ENCODE measurements at places on chromosomes 11 and 22. TPM values are rescaled to one million over a fixed set of nuclear protein-coding genes. Genes with fewer than 3 reads are reported as not detected.

The OR51B2 gene
- total RNA-seq, result not detected

The CBLIF gene
- total RNA-seq, result not detected

The HIKESHI gene
- total RNA-seq, result 55.2 TPM

The RPS6KB2 gene
- 46.6 TPM for total RNA-seq

The HTR3A gene
- total RNA-seq, result 4.1 TPM

The MRGPRE gene
- not detected for total RNA-seq

The GLYATL1 gene
- 2.1 TPM for total RNA-seq

The PAFAH1B2 gene
- total RNA-seq, result 161 TPM

GRCh38 chr22:47051441-47052071 lies 289.1 kb downstream of the TBC1D22A start:
- no peak for DNase-seq
- H3K4me1 ChIP-seq, result no peaks in the 10 kb centered on the region
- 0 out of 2 replicates have a peak, but pooled peaks cover 6% of the 10 kb centered on the region for H3K36me3 ChIP-seq
- no peaks in the 10 kb centered on the region for H3K27me3 ChIP-seq
- H3K4me3 ChIP-seq, result no peak overlapping the region

- H3K27me3 ChIP-seq, result no peaks in the 10 kb centered on the region
- no peak overlapping the region for H3K27ac ChIP-seq
- H3K4me1 ChIP-seq, result no peaks in the 10 kb centered on the region
Observed at GRCh38 chr11:61954851-61955421, 4.8 kb downstream of the BEST1 start.

- H3K4me3 ChIP-seq, result no peak overlapping the region
- H3K27me3 ChIP-seq, result no peaks in the 10 kb centered on the region
- peaks cover 4% of the 10 kb centered on the region for H3K4me1 ChIP-seq
- no peaks in the 10 kb centered on the region for H3K36me3 ChIP-seq
- DNase-seq, result no peak
Observed at GRCh38 chr22:46033256-46034200, 56.6 kb upstream of the WNT7B start.

GRCh38 chr11:64094463-64095260 lies 58.9 kb downstream of the FLRT1 start:
- H3K27ac ChIP-seq, result no peak overlapping the region
- H3K4me1 ChIP-seq, result no peaks in the 10 kb centered on the region
- no peaks in the 10 kb centered on the region for H3K36me3 ChIP-seq
- H3K27me3 ChIP-seq, result peaks cover 4% of the 10 kb centered on the region
- DNase-seq, result peak; percentile 69

GRCh38 chr11:4164884-4165590 lies 70.4 kb downstream of the RRM1 start:
- no peaks in the 10 kb centered on the region for H3K27me3 ChIP-seq
- H3K36me3 ChIP-seq, result no peaks in the 10 kb centered on the region
- H3K27ac ChIP-seq, result no peak overlapping the region
- no peak for DNase-seq
- H3K4me1 ChIP-seq, result no peaks in the 10 kb centered on the region
- H3K4me3 ChIP-seq, result no peak overlapping the region

DNA sequence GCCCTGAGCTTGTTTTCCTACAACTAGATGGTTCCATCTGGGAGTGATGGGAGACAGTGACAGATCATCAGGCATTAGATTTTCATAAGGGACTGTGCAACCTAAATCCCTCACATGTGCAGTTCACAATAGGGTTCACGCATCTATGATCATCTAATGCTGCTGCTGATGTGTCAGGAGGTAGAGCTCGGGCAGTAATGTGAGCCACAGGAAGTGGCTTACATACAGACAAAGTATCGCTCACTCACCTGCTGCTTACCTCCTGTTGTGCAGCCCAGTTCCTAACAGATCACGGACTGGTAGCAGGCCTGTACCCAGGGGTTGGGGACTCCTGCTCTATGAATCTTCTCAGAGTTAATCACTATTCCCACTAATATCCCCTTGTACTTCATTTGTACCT lies 12.4 kb downstream of the AAMDC start:
- DNase-seq, result no peak
- no peaks in the 10 kb centered on the region for H3K4me1 ChIP-seq
- no peak overlapping the region for H3K27ac ChIP-seq
- no peaks in the 10 kb centered on the region for H3K27me3 ChIP-seq
- H3K36me3 ChIP-seq, result peaks cover 30% of the 10 kb centered on the region

GRCh38 chr11:80937842-80938241 lies 1497.0 kb upstream of the TENM4 start:
- no peaks in the 10 kb centered on the region for H3K27me3 ChIP-seq
- H3K36me3 ChIP-seq, result no peaks in the 10 kb centered on the region
- H3K4me3 ChIP-seq, result no peak overlapping the region
- DNase-seq, result no peak
- no peaks in the 10 kb centered on the region for H3K4me1 ChIP-seq

DNA sequence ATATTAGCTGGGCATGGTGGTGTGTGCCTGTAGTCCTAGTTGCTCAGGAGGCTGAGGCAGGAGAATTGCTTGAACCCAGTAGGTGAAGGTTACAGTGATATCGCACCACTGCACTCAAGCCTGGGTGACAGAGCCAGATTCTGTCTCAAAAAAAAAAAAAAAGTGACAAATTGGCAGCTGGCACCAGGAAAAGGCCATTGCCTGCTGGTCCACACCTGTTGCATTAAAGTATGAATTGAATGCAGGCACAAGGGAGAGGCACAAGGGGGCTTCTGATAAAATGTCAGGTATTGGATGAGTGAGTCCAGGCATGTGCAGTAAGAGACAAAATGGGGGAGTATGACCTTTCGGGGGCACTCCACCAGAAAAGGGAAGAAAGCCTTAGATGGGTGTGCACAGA lies 28.2 kb downstream of the ZNF70 start:
- no peak overlapping the region for H3K27ac ChIP-seq
- no peaks in the 10 kb centered on the region for H3K36me3 ChIP-seq
- no peaks in the 10 kb centered on the region for H3K4me1 ChIP-seq

- no peaks in the 10 kb centered on the region for H3K36me3 ChIP-seq
- H3K27ac ChIP-seq, result no peak overlapping the region
- no peak overlapping the region for H3K4me3 ChIP-seq
- no peaks in the 10 kb centered on the region for H3K27me3 ChIP-seq
- H3K4me1 ChIP-seq, result no peaks in the 10 kb centered on the region
Observed at GRCh38 chr11:82527081-82527584, 206.5 kb downstream of the FAM181B start.

GRCh38 chr22:27386186-27386585 lies 415.4 kb downstream of the MN1 start:
- H3K27me3 ChIP-seq, result no peaks in the 10 kb centered on the region
- H3K27ac ChIP-seq, result no peak overlapping the region
- no peak overlapping the region for H3K4me3 ChIP-seq
- no peaks in the 10 kb centered on the region for H3K36me3 ChIP-seq

- H3K36me3 ChIP-seq, result peaks cover 66% of the 10 kb centered on the region
- H3K27ac ChIP-seq, result no peak overlapping the region
- no peaks in the 10 kb centered on the region for H3K4me1 ChIP-seq
- no peaks in the 10 kb centered on the region for H3K27me3 ChIP-seq
Observed at GRCh38 chr22:49785841-49786471, 41.7 kb downstream of the BRD1 start.

GRCh38 chr11:11866203-11866602 lies 24.4 kb downstream of the USP47 start:
- H3K27ac ChIP-seq, result no peak overlapping the region
- no peak for DNase-seq
- H3K27me3 ChIP-seq, result no peaks in the 10 kb centered on the region
- no peak overlapping the region for H3K4me3 ChIP-seq
- no peaks in the 10 kb centered on the region for H3K4me1 ChIP-seq

DNA sequence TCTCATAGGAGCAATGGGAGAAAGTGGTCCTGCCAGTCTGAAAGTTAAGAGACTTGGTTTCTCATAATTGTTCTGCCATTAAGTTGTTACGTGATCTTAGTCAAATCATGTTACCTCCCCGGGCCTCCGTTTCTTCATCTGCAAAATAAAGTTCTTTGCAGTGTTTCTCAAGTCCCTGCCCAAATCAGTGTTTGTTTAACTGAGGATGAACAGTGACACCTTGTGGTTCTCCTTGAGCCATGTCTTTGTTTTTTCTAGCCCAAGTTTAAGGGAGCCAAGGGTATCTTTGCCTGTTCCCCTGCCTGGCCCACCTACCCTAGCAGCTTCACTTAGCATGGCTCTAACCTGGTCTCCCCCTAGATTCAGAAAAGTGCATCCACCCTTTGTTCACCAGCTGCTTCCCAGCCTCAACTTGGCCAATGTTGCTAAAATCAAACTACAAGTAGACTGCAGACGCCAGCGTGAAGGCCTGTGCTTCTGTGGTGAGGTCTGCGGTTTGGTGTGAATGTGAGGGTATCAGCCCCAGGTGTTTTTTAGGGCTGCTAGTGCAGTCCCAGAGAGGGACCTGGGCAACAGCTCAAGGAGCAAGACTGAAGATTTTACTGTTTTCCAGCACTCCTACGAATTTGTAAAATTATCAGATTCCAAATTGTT lies 35.5 kb downstream of the FZD4 start:
- no peaks in the 10 kb centered on the region for H3K36me3 ChIP-seq
- peak; percentile 61 for DNase-seq
- no peak overlapping the region for H3K4me3 ChIP-seq
- H3K27me3 ChIP-seq, result no peaks in the 10 kb centered on the region

DNA sequence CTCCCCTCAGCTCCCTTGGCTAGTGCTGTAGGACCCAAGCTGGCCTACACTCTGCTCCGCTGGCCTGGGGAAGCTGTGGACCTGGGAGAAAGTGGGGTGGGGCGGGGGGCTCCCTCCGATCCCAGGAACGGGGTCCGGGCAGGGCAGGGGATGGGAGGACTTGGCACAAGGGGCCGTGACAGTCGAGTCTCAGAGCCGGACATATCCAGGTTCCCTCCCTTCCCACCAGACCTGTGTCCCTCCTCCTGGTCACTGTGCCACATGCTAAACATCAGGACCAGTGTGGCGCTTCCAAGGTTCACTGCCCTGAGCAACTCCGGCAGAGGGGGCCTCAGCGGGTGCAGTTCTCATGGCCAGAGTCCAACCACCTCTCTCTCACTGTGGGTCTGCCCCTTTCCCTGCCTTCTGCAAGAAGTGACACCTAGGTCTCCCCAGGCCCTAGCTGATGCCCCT lies 2.0 kb downstream of the DUSP8 start:
- H3K27ac ChIP-seq, result no peak overlapping the region
- no peaks in the 10 kb centered on the region for H3K4me1 ChIP-seq
- no peaks in the 10 kb centered on the region for H3K36me3 ChIP-seq
- peaks cover 17% of the 10 kb centered on the region for H3K27me3 ChIP-seq
- DNase-seq, result peak; percentile 25

DNA sequence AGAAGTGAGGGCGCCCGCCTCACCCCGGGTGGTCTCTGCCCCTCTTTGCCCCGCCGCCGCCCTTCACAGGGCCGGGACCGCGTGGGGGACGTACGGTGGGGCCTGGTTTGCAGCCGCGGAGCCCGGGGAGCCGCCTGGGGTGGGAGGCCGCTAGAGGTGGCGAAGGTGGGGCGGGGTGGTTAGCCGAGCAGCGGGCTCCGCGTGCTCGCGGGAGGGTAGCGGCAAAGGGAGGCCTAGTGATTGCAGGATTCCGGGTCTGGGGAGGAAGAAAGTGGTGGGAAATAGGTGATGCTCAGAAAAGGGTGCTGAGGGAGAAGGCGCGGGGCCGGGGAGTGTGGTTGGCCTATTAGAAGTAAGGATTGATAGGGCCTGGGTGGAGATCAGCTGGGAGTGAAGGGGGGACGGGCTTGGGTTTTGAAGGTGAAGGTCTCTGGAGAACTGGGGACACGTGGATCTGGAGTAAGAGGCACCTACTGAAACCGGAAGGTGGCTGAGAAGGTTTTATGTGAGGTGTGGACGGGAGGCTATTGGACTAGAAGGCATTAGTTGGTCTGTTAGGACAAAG lies 571 bp downstream of the FAR1 start:
- no peak overlapping the region for H3K27ac ChIP-seq
- no peak for DNase-seq
- no peaks in the 10 kb centered on the region for H3K4me1 ChIP-seq
- no peaks in the 10 kb centered on the region for H3K27me3 ChIP-seq

GRCh38 chr11:61076506-61077304 lies 25.6 kb upstream of the CD5 start:
- H3K27me3 ChIP-seq, result no peaks in the 10 kb centered on the region
- no peak for DNase-seq
- no peak overlapping the region for H3K4me3 ChIP-seq
- H3K27ac ChIP-seq, result no peak overlapping the region
- H3K36me3 ChIP-seq, result no peaks in the 10 kb centered on the region

- H3K27ac ChIP-seq, result no peak overlapping the region
- H3K27me3 ChIP-seq, result no peaks in the 10 kb centered on the region
- no peaks in the 10 kb centered on the region for H3K36me3 ChIP-seq
- peaks cover 7% of the 10 kb centered on the region for H3K4me1 ChIP-seq
- no peak for DNase-seq
Observed at GRCh38 chr22:45683248-45683647, 11.6 kb downstream of the ATXN10 start.

GRCh38 chr11:119538753-119539152 lies 115.8 kb upstream of the THY1 start:
- H3K27ac ChIP-seq, result no peak overlapping the region
- H3K4me3 ChIP-seq, result no peak overlapping the region
- no peaks in the 10 kb centered on the region for H3K27me3 ChIP-seq
- no peak for DNase-seq

DNA sequence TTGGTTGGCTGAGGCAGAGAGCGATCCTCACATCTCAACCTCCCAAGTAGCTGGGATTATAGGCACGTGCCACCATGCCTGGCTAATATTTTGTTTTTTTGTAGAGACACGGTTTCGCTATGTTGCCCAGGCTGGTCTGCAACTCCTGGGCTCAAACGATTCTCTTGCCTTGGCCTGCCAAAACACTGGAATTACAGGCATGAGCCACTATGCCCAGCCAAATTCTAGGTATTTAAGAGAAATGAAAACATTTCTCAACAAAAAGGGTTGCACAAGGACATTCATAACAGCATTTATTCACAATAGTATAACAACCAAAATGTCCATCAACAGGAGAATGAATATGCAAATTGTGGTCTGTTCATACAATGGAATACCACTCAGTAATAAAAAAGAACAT lies 31.7 kb upstream of the RBX1 start:
- no peak overlapping the region for H3K27ac ChIP-seq
- H3K36me3 ChIP-seq, result peaks cover 29% of the 10 kb centered on the region
- H3K27me3 ChIP-seq, result no peaks in the 10 kb centered on the region
- DNase-seq, result no peak
- H3K4me1 ChIP-seq, result no peaks in the 10 kb centered on the region
- H3K4me3 ChIP-seq, result no peak overlapping the region

DNA sequence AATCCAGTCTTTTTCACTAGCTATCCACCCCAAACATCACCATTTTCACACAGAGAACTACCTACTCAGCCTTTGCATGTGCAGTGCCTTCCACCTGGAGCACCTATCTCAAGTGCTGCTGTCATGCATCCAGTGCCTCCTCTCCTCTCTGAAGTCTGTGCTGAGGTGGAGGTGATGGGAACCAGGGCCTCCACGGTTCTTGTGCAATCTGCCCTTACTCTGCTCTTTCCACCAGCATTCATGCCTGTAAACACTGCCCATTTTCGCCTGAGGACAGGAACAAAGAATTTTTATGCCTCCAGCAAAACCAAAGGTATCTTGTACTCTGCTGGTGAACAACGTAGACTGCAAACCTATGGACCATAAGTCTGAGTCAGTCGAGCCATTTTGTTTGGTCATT lies 27.0 kb downstream of the PITPNB start:
- H3K27ac ChIP-seq, result no peak overlapping the region
- peaks cover 28% of the 10 kb centered on the region for H3K36me3 ChIP-seq
- H3K4me3 ChIP-seq, result no peak overlapping the region
- H3K27me3 ChIP-seq, result no peaks in the 10 kb centered on the region
